Peyer's patch (tissue), 4 donors: ENCODE measurements at places on chromosomes 7 and 10.

GRCh38 chr10:125739994-125740679 is 20.6 kb downstream of the EDRF1 start:
- no peak for DNase-seq

- DNase-seq = no peak
Observed at GRCh38 chr7:134789967-134790685, 10.7 kb downstream of the CALD1 start.

DNA sequence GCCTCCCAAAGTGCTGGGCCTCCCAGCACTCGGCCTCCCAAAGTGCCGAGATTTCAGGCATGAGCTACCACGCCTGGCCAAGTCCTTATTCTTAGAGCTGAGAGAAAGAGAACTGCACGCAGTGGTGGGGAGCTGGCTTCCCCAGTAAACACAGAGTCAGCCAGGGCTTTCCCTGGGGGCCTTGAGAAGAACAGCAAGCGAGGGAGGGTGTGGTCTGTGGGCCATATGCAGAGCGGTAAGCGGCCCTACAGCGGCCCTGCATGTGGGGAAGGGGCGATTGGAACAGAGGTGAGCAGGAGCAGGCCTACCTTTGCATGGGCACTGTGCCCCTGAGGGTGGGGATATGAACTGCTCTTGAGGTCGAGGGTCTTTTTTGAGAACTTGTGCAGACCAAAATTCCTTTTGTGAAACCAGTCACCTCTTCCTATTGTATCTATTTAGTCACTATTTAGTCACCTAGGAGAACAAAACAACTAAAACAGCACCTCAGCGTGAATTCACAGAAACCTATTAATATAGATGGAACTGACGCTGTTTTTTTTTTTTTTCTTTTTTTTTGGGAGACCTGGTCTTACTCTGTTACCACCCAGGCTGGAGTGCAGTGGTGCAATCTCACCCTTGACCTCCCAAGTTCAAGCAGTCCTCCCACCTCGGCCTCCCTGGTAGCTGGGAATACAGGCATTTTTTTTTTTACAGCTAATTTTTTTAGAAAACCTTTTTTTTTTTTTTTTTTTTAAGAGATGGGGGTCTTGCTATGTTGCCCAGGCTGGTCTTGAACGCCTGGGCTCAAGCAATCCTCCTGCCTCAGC is 36.9 kb upstream of the SH2D4B start:
- DNase-seq = peak; percentile 60

DNA sequence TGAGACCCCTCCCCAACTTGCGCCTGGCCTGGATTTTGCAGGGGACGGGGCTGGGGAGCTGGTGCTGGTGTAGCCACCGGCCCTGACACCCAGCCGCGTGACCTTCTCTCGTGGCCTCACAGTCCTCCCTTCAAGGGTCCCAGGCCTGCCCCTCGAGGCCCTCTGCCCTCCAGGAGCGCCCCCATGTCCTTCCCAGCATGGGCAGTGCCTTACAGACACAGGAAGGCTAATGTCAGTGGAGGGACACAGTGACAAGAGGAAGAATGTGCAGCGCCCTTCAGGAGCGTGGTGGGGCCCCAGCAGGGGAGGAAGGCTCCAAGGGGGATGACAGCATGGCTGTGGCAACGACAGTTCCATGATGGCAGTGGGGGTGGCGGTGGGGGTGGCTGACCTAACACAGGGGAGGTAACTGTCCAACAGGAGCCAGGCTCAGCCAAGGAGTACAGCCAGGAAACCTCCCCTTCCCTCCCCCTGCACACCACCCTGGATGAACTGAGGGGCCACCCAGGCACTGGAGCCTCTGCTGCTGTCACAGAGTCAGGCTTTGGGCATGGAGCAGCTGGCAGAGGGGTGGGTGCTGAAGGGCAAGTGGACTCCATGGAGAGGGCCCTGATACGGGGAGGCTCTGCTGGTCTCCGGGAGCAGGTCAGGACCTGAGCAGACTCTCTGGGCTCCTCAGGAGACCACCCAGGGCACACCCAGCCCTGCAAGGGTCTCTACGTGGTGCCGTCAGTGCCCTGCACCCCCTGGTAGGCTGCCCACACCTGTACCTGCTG is 76.0 kb upstream of the RET start:
- peak; percentile 42 for DNase-seq

DNA sequence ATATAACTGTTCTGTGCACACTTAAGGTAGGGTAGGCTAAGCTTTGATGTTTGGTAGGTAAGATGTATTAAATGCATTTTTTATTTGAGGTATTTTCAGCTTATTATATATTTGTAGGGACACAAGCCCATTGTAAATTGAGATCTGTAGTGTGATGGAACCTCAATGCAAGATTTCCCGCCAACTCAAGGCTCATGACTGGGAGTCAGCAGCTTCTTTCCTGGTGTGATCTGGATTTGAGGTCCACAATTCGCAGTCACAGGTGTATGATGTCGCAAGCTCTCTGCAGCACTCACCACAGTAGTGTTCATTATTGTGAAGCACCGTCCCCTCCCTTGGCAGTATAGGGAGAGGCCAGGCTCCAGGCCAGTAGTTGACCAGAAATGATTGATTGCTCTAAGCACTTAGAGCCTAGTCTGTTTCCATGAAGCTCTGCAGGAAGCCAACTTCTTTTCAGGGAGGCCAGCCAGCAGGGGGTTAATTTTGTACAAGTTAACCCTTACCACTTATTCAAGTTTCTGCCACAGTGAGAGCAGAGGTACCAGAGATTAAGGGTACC is 54.9 kb downstream of the SEM1 start:
- DNase-seq = no peak

- no peak for DNase-seq
Observed at GRCh38 chr10:1642600-1643160, 94.6 kb downstream of the ADARB2 start.

- DNase-seq = no peak
Observed at GRCh38 chr7:40403703-40404476, 269.1 kb downstream of the SUGCT start.

GRCh38 chr7:58086461-58086860 is 636.5 kb downstream of the ZNF716 start:
- no peak for DNase-seq

- DNase-seq = no peak
Observed at GRCh38 chr10:28219251-28219650, 83.6 kb downstream of the MPP7 start.

DNA sequence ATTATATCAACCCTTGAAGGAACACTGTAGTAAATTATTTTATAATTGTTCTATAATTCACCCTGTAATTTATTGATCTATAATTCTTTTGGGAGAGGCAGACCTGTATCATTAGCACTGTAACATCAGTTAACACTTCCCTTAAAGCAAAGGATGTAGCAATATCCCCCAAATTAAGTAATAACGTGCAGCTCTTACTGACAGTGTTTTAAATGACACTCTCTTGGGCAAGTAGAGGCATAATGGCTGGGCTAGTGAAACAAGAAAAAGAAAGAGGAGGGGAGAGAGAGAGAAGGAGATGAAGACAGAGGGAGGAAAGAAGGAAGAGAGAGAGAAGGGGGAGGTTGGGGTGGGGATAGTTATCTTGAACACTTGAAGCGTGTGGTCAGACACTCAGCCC is 161.0 kb upstream of the RNF32 start:
- DNase-seq = no peak

GRCh38 chr10:91287276-91287675 is 66.8 kb downstream of the PCGF5 start:
- no peak for DNase-seq

- no peak for DNase-seq
Observed at GRCh38 chr10:11325817-11326216, 285.6 kb downstream of the USP6NL start.

- DNase-seq = no peak
Observed at GRCh38 chr10:94992811-94993210, 54.4 kb downstream of the CYP2C9 start.

DNA sequence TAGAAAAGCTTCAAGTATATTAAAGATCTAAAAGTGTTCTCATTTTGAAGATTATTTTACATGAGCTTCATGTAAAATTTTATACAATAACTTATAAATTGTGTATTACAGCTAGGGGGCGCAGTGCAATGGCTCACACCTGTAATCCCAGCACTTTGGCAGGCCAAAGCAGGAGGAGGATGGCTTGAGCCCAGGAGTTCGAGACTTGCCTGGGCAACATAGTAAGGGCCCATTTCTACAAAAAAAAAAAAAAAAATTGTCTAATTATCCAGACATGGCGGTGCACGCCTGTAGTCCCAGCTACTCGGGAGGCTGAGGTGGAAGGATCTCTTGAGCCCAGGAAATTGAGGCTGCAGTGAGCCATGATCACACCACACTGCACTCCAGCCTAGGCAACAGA is 16.6 kb downstream of the ACBD5 start:
- DNase-seq = peak; percentile 74

GRCh38 chr7:20407585-20408466 is 77.1 kb downstream of the ITGB8 start:
- no peak for DNase-seq
